ENCODE measurements at places on chromosomes 11 and 22. TPM values are rescaled to one million over a fixed set of nuclear protein-coding genes. Genes with fewer than 3 reads are reported as not detected.

DCDC1 gene
- not detected for total RNA-seq

OR2AT4 gene
- not detected for total RNA-seq

GRCh38 chr11:13207665-13208594, 69.7 kb upstream of the BMAL1 start:
- peaks cover 45% of the 10 kb centered on the region for H3K4me1 ChIP-seq
- no peaks in the 10 kb centered on the region for H3K36me3 ChIP-seq
- no peaks in the 10 kb centered on the region for H3K27me3 ChIP-seq
- H3K4me3 ChIP-seq = peak overlapping the region; percentile 73
- peak; percentile 54 for DNase-seq
- H3K27ac ChIP-seq = peak overlapping the region; percentile 68

- H3K27me3 ChIP-seq = peaks cover 21% of the 10 kb centered on the region
- H3K27ac ChIP-seq = no peak overlapping the region
- no peaks in the 10 kb centered on the region for H3K36me3 ChIP-seq
- no peak for DNase-seq
Observed at GRCh38 chr11:114228435-114229411, 67.5 kb upstream of the NNMT start.

DNA sequence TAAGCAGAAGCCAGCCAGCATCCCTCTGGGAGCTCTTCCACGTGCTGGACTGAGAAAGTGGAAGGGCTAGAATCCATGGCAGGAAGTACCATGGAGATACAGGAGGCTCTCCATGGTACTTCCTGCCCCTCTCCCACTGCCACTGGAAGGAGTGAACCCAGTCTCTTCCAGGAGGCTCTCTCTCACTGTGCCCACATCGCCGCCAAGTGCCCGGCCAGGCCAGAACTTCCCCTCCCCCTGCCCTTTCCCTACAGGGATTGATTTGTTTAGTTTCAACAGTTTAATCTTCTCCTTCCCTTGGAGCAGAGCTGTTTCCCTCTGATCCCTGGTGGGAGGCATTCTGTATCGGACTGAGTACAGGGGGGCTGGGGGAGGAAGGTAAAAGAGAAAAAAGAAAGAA, 133.6 kb downstream of the DSCAML1 start:
- DNase-seq = no peak
- peaks cover 50% of the 10 kb centered on the region for H3K27me3 ChIP-seq

GRCh38 chr22:23826510-23827350, 12.1 kb downstream of the DERL3 start:
- DNase-seq = peak; percentile 47
- H3K4me3 ChIP-seq = no peak overlapping the region
- H3K36me3 ChIP-seq = peaks cover 32% of the 10 kb centered on the region

DNA sequence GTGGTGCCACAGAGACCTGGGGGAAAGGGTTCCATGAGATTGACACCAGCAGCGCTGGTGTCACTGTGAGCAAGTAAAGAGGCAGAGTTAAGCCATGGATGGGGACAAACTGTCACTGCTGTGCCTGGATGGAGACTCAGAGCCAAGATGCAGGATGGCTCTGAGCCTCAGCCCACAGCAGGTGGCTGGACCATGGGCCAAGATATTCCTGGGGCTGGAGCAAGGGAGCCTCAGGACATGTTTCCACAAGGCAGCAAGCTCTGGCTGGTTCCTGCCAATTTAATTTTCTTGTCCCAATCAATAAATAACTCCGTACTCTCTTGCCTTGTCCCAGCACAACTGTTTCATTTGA, 23.0 kb downstream of the MYO18B start:
- peaks cover 8% of the 10 kb centered on the region for H3K27me3 ChIP-seq
- H3K27ac ChIP-seq = no peak overlapping the region
- no peak overlapping the region for H3K4me3 ChIP-seq
- H3K36me3 ChIP-seq = peaks cover 7% of the 10 kb centered on the region

GRCh38 chr11:70252844-70253243, 17.6 kb upstream of the PPFIA1 start:
- H3K4me3 ChIP-seq = no peak overlapping the region
- peaks cover under 1% of the 10 kb centered on the region for H3K4me1 ChIP-seq

DNA sequence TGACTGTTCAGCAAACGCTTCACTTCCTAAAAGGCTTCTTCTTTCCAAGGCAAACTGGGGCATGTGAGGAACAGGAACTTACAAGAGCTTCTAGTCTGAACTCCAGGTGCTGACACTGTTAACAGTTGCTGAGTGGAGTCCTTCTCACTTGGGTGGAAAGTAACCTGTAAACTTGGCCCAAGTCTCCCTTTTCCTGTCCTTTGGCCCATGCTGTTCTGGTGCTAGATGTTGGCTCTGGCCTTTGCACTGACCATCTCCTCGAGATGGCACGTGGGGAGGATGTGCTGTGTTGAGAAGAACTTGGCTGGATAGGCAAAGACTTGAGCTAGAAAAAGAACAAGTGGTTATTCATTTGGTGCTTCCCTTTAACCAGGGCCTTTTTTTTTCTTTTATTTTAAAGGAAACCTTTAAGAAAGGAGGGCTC, 53.6 kb downstream of the PTPRJ start:
- no peak for DNase-seq
- no peaks in the 10 kb centered on the region for H3K27me3 ChIP-seq
- H3K36me3 ChIP-seq = peaks cover 4% of the 10 kb centered on the region
- H3K4me1 ChIP-seq = peaks cover 51% of the 10 kb centered on the region

DNA sequence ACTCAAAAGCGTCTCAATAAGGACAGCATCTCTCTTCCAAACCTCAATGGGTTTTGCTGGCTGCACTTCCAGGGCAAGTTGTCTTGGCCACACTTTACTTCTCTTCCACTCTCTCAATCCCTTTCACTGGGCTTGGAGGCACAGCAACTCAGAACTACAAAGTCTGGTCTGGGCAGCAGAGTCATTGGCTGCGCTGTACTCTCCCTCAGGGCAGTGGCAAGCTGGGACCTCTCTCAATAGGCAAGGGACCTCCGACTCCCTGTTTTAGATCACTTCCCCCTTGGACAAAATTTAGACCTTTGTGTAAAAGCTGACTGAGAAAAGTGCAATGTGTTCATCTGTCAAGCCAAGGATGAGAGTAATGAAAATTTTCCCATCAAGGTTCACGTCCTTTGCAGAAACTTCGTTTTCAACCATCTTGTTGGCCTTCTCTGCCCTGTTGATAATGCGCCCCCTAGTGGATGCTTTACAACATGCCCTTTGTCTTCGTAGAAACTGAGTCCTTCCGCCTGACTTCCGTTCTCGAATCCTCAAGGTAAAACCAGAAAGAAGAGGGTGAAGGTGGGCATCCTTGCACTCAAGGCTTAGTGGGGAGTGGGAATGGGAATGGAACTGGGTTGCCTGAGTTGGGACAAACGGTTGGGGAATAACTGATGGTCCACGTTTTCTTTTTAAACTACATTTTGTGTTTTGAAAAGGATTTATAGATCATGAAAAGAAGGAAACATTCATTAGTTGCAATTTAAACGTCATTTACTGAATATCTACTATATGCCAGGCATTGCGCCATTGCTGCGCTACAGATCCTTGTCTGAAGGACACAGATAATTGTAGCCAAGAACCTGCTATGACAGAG, 99.1 kb downstream of the CD44 start:
- no peak for DNase-seq
- H3K27me3 ChIP-seq = peaks cover 11% of the 10 kb centered on the region
- H3K27ac ChIP-seq = peak overlapping the region; percentile 7
- H3K4me3 ChIP-seq = no peak overlapping the region
- H3K36me3 ChIP-seq = peaks cover 15% of the 10 kb centered on the region

- no peaks in the 10 kb centered on the region for H3K27me3 ChIP-seq
- no peaks in the 10 kb centered on the region for H3K4me1 ChIP-seq
- no peak for DNase-seq
- H3K27ac ChIP-seq = no peak overlapping the region
- H3K36me3 ChIP-seq = no peaks in the 10 kb centered on the region
- H3K4me3 ChIP-seq = no peak overlapping the region
Observed at GRCh38 chr11:80860632-80861031, 1419.8 kb upstream of the TENM4 start.

Measured in HFFc6 (cell line).